Spinal cord (tissue), 10 donors: ENCODE measurements at places on chromosomes 4 and X. TPM values are rescaled to one million over a fixed set of nuclear protein-coding genes. Genes with fewer than 3 reads are reported as not detected.

DNA sequence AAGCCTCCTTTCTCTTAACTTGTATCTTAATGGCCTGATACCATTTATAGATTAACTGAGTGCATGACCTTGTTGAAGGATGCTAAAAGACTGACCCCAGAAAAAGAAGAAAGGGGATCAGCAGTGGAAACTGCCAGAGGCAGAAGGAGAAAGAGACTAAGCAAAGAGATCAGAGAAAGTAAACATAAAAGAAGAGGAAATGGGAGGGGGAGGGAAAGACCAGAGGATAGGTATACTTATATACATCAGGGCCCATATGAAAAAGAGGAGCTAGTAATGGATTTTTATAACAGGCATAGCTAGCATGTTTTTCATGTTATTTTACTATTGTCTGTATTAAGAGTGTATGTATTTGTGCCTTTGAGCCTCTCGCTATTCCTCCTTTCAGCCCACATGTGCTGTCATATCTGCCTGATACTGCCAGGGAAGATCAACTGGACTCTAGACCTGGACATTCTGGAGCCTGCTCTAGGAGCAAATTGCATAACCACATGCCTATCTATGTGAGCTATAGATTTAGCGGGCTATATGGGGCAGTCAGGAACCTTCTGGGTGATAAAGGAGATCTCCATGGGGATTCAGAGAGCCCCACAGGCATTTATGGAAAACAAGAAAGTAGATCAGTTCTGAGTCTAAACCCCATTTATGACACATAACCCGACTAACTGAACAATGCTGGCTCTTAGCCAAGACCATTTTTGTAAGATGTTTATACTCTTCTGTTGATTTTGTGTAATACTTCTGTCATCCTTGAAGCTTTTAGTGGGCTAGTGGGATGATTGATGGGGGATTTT, 13.4 kb upstream of the SNX12 start:
- DNase-seq: no peak

DNA sequence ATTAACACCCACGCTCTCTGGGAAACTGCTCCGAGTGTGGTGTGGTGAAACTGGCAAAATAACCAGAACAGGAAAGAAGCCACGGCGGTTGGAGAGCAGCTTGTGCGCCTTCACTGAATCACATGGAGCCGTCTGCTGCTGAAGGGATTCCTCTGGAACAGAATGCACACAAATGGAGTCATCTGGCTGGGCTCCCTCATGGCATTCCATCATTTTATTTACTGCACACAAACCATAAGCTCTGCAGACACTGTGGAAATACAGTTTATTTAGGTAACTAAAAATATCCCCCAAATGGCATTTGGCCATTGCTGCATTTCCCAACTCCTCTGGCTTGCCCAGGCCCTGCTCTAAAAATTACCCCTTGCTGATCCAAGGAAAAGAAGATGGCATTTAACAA, 187.0 kb upstream of the S100G start:
- no peak for DNase-seq

- no peak for DNase-seq
Measured at GRCh38 chr4:83552083-83552482, 16.2 kb downstream of the GPAT3 start.

DNA sequence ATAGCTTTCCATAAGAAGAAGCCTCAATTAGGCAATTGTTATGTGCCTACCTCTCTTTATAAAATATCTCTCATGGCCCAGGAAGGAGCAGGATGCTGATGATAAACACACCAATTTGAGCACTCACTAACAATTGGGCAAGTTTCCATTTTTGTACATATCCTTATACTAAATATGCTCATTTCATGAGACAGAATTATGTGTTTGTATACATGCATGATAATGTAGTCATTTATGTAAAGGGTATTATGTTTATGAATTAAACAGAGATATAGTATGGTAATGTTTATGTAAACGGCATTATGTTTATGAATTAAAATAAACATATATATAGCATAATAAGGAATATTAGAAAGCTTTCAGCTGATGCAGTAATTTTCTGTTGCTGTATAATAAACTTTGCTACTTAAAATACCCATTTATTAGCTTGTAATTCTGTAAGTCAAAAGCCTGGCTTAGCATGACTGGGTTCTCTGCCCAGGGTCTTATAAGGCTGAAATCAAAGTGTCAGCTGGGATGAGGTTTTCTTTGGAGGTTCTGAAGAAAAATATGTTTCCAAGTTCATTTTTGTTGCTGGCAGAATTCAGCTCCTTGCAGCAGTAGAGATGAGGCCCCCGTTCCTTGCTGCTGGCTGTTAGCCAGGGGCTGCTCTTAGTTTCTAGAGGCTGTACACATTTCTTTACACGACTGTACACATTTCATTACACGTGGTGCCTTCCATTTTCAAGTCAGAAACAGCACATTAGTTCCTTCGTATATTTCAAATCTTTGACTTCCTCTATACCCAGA, 89.0 kb downstream of the GLRA2 start:
- DNase-seq: no peak

- DNase-seq: no peak
Measured at GRCh38 chr4:13533670-13534343, 10.5 kb downstream of the NKX3-2 start.

- DNase-seq: no peak
Measured at GRCh38 chr4:7814451-7814850, 125.2 kb downstream of the AFAP1 start.

- no peak for DNase-seq
Measured at GRCh38 chrX:17842769-17843525, 18.2 kb downstream of the RAI2 start.

DNA sequence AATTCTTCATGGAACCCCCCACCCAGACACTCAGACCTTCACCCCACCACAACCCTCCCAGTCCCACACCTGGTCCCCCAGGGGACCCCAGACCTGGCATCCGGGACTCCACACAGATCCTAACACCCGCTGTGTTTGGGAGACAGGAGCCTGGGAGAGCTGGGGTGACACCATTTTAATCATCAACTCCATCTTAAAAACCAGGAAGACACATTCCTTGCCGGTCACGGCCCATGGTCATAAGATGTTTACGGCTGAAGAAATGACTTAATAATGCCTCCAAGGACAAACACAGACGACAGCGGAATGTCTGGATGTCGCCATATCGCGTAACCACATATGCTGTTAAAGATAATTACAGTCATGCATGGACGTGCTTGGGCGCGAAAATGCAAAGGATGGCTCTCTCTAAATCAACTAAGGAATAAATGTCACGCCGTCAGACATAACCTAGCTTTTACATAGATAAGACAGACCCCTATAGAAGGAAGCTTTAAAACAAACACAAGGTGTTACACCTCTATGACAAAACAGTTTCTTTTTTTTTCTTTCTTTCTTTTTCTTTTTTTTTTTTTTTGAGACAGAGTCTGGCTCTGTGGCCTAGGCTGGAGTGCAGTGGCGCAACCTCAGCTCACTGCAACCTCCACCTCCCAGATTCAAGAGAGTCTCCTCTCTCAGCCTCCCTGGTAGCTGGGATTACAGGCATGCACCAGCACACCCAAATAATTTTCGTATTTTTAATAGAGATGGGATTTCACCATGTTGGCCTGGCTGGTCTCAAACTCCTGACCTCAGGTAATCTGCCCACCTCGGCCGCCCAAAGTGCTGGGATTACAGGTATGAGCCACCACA, 2.1 kb upstream of the DHRSX start:
- DNase-seq: peak; percentile 55

The ERCC6L gene
- 1.7 TPM for total RNA-seq

DNA sequence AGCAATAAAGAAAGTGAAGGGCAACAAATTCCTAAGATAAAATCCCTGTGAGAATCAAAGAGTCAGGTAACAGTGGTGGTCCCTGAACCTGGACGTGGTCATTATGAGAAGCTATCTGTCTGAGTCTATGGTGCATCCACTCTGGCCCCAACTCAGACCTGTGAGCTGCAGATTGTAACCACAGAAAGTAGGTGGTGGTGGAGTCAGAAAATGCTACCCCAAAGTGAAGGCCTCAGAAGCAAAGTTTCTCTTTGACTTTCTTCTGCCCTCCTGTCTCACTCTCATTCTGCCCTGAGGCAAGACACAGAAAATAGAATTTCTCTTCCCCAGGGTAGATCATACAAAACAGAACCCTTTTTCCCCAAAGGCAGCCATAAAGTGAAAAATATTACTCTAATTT, 84.1 kb upstream of the NEIL3 start:
- DNase-seq: no peak

GRCh38 chr4:8916351-8916885, 44.8 kb upstream of the HMX1 start:
- no peak for DNase-seq

- no peak for DNase-seq
Measured at GRCh38 chr4:38173935-38174518, 213.8 kb downstream of the PTTG2 start.

DNA sequence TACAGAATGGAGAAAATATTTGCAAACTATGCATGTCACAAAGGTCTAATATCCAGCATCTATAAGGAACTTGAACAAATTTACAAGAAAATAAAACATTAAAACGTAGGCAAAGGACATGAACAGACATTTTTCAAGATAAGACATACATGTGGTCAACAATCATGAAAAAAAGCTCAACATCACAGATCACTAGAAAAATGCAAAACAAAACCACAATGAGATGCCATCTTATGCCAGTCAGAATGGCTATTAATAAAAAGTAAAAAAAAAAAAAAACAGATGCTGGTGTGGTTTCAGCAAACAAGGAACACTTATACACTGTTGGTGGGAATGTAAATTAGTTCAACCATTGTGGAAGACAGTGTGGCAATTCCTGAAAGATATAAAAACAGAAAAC, 75.8 kb upstream of the IL13RA2 start:
- no peak for DNase-seq

- DNase-seq: peak; percentile 92
Measured at GRCh38 chr4:165537028-165537648, 158.3 kb downstream of the CPE start.

The NPFFR2 gene
- 2.9 TPM for total RNA-seq

The MPP1 gene
- 36.6 TPM for total RNA-seq

DNA sequence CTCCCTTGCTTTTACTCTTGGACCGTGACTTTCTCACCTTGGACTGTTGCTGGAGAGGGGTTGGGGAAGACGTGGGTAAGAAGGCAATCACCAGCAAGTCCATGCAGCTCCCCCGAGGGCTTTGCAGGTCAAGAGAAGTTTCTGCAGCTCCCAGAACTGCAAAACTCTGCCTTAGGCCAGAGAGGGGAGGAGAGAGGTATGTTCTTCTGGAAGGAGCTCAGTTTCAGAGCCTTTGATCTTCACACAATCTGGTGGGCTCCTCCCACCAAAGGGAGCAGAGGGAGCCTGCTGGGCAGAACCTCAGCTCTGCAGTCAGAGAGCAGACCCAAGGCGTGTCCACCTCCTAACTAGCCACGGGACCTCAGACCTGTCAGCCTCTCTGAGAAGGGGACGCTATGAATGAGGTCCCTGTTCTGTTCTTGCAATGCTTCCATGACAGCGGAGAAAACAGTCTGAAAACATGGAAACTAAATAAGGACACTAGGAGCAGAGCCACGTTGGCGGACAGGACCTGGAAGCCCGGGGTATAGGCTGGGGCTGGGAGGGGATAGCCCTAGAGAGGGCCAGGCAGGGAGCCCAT, 92.8 kb downstream of the EVC2 start:
- DNase-seq: no peak

- DNase-seq: no peak
Measured at GRCh38 chr4:8431553-8431952, 9.0 kb downstream of the ACOX3 start.

The TEX13C gene
- total RNA-seq: not detected

The XAGE1A gene
- total RNA-seq: not detected

The DTHD1 gene
- 7.8 TPM for total RNA-seq

The BEX1 gene
- 114 TPM for total RNA-seq

DNA sequence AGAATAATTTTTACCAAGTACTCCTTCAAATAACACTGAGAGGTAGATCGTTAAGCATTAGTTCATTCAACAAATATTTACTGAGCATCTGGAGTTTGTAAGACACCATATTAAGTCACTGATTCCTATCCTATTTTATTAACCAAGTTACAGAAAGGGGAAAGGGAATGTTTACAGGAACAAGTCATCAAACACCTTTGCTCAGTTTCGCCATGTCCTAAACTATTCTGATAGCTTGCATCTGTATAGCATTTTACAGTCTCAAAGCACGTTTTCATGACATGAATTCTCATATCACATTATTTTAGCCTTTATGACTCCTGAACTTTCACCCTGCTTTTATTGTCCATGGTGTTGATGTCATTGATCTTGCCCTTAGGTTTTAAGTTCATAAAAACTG, 89.2 kb downstream of the AREG start:
- no peak for DNase-seq

The LDB2 gene
- 79.3 TPM for total RNA-seq

DNA sequence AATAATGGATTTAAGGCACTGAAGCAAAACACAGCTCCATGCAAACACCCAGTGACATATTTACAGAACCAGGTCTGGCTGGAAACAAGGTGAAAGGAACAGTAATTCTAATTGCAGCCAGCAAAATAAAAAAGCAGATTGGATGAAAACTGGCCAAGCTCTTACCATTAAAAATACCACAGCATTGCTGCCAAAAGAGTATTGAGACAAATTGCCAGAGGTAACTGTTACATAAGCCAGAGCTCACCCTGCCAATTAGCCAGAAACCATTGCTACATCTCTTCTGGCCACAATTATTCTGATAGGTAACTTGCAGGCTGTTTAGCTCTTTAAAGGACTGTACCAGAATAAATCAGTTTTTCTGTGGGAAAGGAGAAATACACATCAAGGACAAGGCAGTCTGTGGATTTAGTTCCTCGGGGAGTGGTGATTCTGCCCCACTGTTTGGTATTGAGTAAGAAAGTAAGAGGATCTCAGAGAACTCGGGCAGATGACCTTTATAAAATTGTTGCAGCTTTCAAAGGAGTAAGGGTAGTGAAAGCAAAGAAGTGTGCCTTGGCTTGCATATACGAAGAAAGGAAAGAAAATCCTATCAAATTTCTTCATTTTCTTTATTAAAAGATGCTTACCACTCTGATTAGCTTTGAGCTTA, 369.5 kb downstream of the PPP3CA start:
- no peak for DNase-seq

- DNase-seq: no peak
Measured at GRCh38 chrX:54049801-54050200, 5.5 kb upstream of the PHF8 start.

GRCh38 chr4:8648816-8649630, 56.5 kb downstream of the CPZ start:
- no peak for DNase-seq

GRCh38 chr4:92305148-92305877, 1.5 kb downstream of the GRID2 start:
- DNase-seq: peak; percentile 96

- DNase-seq: no peak
Measured at GRCh38 chrX:49060914-49061313, 2.1 kb downstream of the CCDC120 start.
